ENCODE measurements at places on chromosomes 3 and 15. TPM values are rescaled to one million over a fixed set of nuclear protein-coding genes. Genes with fewer than 3 reads are reported as not detected.

DNA sequence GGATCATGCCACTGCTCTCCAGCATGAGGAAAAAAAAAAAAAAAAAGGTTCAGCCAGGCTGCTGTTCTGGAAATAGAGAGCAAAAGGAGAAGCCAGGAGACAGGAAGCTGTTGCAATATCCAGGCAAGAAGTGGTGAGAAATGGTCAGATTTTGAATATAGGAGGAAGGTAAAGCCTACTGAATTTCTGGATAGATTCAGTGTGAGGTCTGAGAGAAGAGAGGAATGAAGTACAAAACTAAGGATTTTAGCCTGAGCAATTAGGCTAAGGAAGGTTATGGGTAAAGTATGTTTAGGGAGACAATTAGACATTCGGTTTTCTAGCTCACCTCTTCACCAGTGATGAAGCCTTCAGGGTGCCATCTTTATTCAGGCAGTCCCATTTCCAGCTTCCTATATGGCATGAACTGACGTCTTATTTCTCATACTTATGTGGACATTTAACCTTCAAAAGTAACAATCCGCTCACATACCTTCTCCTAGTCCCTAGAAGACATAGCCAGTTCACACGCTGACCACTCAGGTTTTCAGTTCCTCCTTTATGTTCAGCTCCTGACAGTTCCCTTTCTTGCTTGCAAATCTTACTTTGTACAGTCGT is 57.2 kb downstream of the KIF9 start:
- peak; percentile 10 for ATAC-seq

- no peak for ATAC-seq
These were observed 191.0 kb downstream of the KLHL25 start for GRCh38 chr15:85603703-85604102.

GRCh38 chr15:68500363-68501258 is 68.6 kb upstream of the ITGA11 start:
- no peak for ATAC-seq

- ATAC-seq = peak; percentile 53
These were observed 483 bp downstream of the VPS13C start for GRCh38 chr15:62059816-62060112.

DNA sequence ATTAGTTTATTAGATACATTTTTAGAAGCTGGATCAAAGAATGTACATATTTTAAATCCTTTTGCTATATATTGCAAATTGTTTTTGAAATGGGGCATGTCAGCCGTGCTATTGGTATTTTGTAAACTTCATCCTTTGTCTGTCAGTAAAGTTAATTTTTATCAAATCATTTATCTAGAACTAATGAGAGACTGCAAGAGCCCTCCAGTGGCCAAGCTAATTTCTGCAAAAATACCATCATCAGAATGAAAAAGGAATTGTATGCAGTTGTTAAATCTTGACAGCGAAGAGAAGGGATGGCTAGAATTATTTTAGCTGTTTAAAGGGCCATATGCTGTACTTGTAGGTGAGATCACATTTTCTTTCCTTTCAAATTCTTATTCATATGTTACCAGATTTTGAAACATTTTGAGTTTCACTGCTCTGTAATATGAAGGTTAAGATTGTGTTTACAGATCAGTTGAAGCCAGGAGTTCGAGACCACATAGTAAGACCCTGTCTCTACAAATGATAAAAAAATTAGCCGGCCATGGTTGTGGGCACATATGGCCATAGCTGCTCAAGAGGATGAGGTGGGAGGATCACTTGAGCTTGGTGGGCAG is 8.1 kb upstream of the CLDN11 start:
- no peak for ATAC-seq

GRCh38 chr15:50068016-50068415 is 51.0 kb downstream of the ATP8B4 start:
- no peak for ATAC-seq

DNA sequence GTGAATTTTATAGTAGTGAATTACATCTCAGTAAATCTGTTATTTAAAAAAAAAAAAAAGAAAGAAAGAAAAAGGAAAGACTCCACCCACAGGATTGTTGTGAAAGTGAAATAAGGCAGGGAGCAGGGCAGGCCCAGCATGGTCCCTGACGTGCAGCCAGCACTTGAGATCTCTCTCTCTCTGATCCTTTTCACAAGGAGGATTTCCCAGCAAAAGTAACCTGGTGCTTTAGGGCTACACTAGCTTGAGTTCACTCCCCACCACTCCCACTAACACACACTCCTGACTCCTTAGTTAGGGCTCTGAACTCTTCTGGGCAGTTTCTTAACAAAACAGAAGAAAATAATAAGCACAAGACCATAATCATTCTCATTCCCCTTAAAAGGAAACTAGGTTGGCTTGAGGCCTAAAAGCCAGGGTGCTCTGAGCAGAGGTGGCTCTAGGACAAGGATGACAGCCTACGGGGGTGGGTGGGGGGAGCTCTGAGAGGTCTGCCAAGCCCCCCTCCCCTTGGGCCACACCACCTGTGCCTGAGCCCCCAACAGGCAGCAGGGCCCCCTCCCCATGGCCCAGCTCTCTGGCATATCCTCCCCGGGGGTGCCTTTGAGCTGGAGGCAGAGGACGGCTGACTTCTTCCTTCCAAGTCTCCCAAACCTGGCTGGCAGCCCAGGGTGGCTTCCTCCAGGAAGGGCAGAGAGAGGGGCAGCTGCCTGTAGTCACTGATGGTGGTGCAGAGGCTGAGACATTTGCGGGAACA is 856 bp downstream of the TMEM40 start:
- peak; percentile 55 for ATAC-seq

GRCh38 chr3:168589376-168589775 is 493.7 kb upstream of the GOLIM4 start:
- no peak for ATAC-seq

GRCh38 chr3:10635446-10636076 is 130.2 kb upstream of the ATP2B2 start:
- no peak for ATAC-seq

DNA sequence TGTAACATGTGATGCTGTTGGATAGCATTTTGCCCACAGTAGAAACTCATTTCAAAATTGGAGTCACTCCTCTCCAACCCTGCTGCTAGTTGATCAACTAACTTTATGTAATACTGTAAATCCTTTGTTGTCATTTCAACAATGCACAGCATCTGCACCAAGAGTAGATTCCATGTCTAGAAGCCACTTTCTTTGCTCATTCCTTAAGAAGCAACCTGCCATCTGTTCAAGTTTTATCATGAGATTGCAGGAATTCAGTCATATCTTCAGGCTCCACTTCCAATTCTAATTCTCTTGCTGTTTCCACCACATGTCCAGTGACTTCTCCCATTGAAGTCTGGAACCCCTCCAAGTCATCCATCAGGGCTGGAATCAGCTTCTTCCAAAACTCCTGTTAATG is 42.9 kb downstream of the AKAP13 start:
- ATAC-seq = no peak

GRCh38 chr3:194161131-194162045 is 25.4 kb downstream of the HES1 start:
- ATAC-seq = peak; percentile 78

DNA sequence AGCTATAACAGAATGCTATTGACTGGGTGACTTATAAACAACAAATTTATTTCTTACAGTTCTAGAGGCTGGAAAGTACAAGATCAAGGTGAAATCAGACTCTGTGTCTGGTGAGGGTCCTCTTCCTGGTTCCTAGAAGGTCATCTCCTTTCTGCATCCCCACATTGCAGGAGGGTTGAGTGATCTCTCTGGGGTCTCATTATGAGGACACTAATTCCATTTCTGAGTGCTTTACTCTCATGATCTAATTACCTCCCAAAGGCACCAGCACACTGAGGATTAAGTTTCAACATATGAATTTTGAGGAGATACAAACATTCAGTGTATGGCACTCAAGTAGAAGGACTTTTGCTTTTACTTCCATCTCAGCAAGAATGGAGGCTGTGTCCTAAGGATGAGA is 534.1 kb upstream of the KCNMB2 start:
- no peak for ATAC-seq

DNA sequence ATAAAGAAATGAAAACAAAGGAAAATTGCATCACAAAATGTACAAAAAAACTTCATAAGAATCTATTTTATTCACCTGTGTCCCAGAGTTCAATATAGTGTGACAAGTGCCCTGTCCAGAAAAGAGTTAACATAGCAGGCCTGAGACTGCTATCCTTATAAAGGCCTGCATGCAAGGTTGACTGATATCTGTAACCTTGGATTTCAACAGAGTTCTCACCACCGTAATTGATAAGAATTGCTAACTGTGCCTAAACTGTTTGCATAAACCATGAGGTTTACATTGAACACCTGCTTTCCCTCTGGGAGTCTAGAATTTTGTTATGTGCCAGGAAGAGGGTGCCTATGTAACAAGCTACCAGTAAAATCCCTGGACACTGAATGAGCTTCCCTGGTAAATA is 461.7 kb upstream of the DPH6 start:
- no peak for ATAC-seq

GRCh38 chr3:115550285-115550761 is 73.0 kb upstream of the GAP43 start:
- peak; percentile 41 for ATAC-seq

- ATAC-seq = no peak
These were observed at the start of gene AADAC for GRCh38 chr3:151813799-151814198. TSS of gene AADAC (plus strand) at chr3:151814116. CDS start at chr3:151814163, 47 bp downstream.

DNA sequence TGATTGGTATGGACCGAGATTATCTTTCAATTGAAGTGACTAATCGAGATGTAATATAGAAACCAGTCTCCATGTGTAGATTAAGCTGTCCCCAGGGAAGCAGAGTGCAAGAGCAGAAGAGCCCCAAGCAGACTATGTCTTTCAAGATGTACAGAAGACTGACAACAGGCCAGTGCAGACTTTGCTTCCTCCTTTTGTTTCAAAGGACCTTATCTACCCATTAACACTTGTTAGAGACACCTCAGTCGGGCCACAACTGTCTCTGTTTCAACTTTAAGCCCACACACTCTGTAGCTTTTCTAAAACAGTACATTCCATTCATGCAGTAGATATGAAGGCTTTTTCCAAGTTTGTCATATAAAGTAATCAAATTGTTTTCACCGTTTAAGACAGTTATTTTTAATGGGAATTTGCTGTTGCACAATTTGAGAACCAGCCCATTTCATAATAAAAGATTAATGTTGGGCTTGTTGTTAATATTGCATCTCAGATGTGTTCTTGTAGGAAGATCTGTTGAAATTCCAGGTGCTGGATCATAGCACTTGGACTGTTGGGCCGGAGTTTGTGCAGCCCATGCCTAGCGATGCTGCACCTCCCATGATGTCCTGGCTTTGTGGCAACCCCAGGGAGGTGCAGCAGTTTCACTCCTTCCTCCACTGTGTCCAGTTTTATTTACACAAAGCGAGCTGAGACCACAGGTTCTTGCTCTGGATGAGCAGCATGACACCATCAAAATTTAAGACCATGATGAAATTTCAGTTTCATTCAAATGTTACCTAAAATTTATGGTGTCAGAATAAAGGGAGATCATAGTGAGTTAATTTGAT is 12.4 kb downstream of the GORASP1 start:
- ATAC-seq = no peak

Gene ISLR
- total RNA-seq = 1.0 TPM

Gene C3orf80
- 1.7 TPM for total RNA-seq

Gene APOD
- total RNA-seq = 0.27 TPM

Gene ARRDC4
- 6.6 TPM for total RNA-seq

Data from motor neuron (in vitro differentiated cells).